ENCODE measurements at places on chromosomes 5 and 9.

GRCh38 chr5:4411664-4412063 is 728.5 kb upstream of the ADAMTS16 start:
- DNase-seq: no peak

DNA sequence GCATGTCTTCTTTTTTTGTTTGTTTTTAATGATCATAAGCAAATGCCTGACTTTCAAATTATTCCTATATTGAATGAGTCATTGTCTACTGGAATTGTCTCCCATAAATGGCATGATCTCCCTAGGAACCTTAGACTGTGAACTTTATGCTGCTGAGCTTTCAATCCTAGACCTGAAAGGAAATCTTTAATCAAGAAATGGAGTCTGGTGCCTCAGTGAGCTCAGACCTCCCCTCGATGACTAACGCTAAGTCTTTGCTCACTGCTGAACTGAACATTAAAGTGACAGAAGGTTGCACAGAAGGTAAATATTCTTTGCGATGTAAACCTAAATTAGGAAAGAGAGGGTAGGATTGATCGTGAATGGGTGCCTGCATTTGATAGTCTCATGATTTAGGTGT is 745.2 kb upstream of the WWC1 start:
- no peak for DNase-seq

DNA sequence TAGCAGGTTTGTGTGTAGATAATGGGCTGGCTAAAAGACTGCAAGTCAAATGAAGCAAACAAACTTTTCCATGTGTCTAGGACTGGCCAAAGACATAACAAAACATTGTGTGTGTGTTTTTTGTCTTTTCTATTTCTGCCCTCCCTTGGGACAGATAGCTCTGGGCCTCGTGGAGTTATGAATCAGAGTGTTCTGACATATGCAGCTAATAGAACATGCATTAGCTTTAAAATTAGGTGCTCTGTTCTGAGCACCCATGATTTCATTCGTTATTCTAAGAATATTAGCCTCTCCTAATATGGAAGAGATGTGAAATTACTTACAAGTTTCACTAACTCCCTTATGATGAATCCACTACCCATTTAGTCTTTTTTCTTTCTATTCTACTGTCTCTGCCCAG is 367.3 kb upstream of the PAPPA start:
- DNase-seq: no peak

DNA sequence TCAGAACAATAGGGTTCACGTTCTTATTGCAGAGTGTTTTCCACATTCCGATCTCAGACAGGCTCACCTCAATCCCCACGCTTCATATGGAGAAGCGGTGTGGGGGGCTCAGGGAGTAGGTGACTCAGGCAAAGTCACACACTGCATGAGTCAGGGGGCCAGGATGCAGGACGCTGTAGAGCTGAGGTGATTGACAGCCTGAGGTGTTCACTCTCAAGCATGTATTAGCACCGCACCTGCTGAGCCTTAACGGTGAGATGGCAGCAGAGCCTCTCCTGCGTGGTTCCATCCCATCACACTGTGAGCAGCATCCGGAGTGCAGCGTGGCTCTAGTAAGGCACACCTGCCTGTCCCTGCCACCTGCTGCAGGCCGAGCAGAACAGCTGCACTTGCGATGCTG is 194.0 kb downstream of the IRX2 start:
- no peak for DNase-seq

Data from activated naive CD4-positive, alpha-beta T cell (primary cell).